ENCODE measurements at places on chromosomes 3 and 15.

GRCh38 chr15:63349156-63349555 lies 32.5 kb downstream of the CA12 start:
- DNase-seq, result no peak
- no peaks in the 10 kb centered on the region for H3K4me1 ChIP-seq
- H3K27me3 ChIP-seq, result no peaks in the 10 kb centered on the region
- H3K4me3 ChIP-seq, result no peak overlapping the region
- H3K27ac ChIP-seq, result no peak overlapping the region

- H3K36me3 ChIP-seq, result no peaks in the 10 kb centered on the region
- no peaks in the 10 kb centered on the region for H3K27me3 ChIP-seq
- peak overlapping the region; percentile 61 for H3K27ac ChIP-seq
Observed at GRCh38 chr3:13021141-13022114, 51.8 kb downstream of the IQSEC1 start.

DNA sequence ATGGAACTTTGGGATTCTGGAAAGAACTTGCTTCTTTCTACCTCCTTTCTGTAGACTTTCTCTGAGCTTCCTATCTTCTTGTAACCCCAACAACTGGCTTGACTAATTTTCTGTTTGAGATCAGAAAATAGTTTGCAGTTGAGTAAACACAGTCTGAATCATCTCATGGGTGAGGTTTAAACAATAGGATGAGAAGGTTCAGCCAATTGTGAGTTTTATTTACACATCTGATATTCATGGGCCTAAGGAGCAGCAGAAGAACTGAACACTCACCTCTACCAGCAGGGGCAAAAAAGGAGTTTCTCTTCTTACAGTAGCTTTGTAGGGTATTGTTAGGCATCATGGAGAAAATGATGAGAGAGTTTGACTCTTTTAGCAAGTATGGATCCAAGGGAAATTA lies 54.2 kb downstream of the DTWD1 start:
- no peaks in the 10 kb centered on the region for H3K36me3 ChIP-seq
- H3K27ac ChIP-seq, result no peak overlapping the region
- H3K4me3 ChIP-seq, result no peak overlapping the region
- no peaks in the 10 kb centered on the region for H3K4me1 ChIP-seq
- DNase-seq, result no peak

GRCh38 chr15:81851325-81851724 lies 194.5 kb downstream of the MEX3B start:
- no peaks in the 10 kb centered on the region for H3K27me3 ChIP-seq
- H3K27ac ChIP-seq, result no peak overlapping the region
- H3K4me1 ChIP-seq, result no peaks in the 10 kb centered on the region
- H3K4me3 ChIP-seq, result no peak overlapping the region
- H3K36me3 ChIP-seq, result no peaks in the 10 kb centered on the region

- H3K4me3 ChIP-seq, result no peak overlapping the region
- no peak overlapping the region for H3K27ac ChIP-seq
- H3K4me1 ChIP-seq, result peaks cover 89% of the 10 kb centered on the region
- no peaks in the 10 kb centered on the region for H3K36me3 ChIP-seq
- DNase-seq, result no peak
- no peaks in the 10 kb centered on the region for H3K27me3 ChIP-seq
Observed at GRCh38 chr3:129599607-129600006, 6.9 kb downstream of the PLXND1 start.

- no peak for DNase-seq
- no peaks in the 10 kb centered on the region for H3K4me1 ChIP-seq
- no peak overlapping the region for H3K4me3 ChIP-seq
- no peaks in the 10 kb centered on the region for H3K27me3 ChIP-seq
- H3K27ac ChIP-seq, result no peak overlapping the region
- no peaks in the 10 kb centered on the region for H3K36me3 ChIP-seq
Observed at GRCh38 chr3:110311541-110311940, 760.1 kb upstream of the NECTIN3 start.

DNA sequence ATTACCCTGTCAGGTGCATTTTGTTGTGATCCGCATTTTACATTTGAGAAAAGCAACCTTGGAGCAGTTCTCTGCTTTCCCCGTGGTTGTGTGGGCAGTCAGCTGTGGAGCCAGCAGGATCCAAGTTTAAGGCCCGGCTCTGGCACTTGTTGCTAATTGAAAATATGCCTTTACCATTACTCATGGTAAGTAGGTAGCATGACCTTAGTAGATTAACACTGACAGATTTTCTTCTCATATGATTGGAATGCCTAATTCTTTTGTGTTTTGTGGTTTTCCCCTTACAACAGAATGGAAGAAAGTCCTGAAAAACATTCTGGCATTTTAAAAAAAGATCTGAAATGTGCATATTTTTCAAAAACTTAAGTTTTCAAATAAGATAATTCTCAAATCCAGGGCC lies 246.5 kb upstream of the LRRN1 start:
- no peak overlapping the region for H3K4me3 ChIP-seq
- DNase-seq, result no peak
- H3K36me3 ChIP-seq, result no peaks in the 10 kb centered on the region
- H3K4me1 ChIP-seq, result no peaks in the 10 kb centered on the region

- peaks cover 11% of the 10 kb centered on the region for H3K36me3 ChIP-seq
- no peak for DNase-seq
- H3K4me1 ChIP-seq, result peaks cover 62% of the 10 kb centered on the region
- peak overlapping the region; percentile 69 for H3K27ac ChIP-seq
Observed at GRCh38 chr15:40454904-40455391, 14.2 kb downstream of the BAHD1 start.

DNA sequence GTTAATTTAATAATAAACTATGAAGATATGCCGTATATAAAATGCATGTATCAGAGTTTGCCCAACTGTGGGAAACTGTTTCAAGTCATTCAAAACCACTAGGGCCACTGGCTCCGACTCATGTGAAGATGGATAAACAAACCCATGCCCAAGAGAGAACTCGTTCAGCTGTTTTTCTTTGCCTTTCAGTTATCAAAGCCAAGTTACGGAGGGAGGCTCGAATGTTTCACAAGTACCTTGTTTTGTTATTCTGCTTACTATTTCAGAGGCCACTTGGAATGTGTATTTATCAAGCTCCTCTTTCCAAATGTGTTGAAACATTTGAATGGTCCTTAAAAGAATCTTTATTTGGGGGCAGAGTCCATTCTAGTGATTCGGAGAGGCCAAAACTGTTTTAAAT lies 82.1 kb downstream of the DUT start:
- H3K27ac ChIP-seq, result no peak overlapping the region
- H3K36me3 ChIP-seq, result no peaks in the 10 kb centered on the region
- no peaks in the 10 kb centered on the region for H3K4me1 ChIP-seq
- no peaks in the 10 kb centered on the region for H3K27me3 ChIP-seq
- H3K4me3 ChIP-seq, result no peak overlapping the region

DNA sequence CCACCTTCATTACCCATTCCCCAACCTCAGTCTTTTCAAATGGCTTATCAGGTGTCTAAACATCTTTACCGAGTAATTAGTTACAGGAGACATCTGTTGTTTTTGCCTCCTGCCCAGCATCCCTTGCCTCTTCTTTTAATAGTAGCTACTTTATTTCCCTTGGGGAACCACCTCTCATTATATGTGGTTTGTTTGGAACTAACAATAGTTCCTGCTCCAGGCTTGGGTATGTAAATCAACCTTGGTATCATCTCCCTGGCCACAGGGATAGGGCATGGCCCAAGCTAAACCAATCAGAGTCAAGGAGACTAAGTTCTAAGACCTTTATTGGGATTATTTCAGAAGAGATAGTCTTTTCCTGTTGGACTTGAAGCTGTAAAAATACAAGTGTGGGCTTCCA lies 76.6 kb downstream of the ETV5 start:
- H3K4me1 ChIP-seq, result no peaks in the 10 kb centered on the region
- H3K27me3 ChIP-seq, result no peaks in the 10 kb centered on the region
- DNase-seq, result no peak
- H3K4me3 ChIP-seq, result no peak overlapping the region
- H3K27ac ChIP-seq, result no peak overlapping the region

DNA sequence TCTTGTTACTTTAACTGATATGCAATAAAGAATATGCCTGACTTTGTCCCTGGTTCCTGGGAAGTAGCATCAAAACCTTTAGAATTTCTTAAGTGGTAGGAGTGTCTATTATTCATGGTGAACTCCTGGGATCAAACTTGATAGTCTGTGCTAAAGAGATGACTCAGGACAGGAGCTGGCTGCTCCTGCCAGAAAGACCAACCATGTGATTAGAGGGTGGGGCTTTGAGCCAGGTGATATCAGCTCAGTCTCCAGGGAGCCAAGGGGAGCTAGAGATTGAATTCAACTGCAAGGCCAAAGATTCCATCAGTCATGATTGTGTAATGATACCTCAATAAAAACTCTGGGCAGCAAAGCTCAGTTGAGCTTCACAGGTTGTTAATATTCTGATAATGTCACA lies 20.6 kb upstream of the TMC3 start:
- no peak overlapping the region for H3K27ac ChIP-seq
- no peak for DNase-seq
- H3K36me3 ChIP-seq, result no peaks in the 10 kb centered on the region
- no peak overlapping the region for H3K4me3 ChIP-seq
